ENCODE measurements at places on chromosomes 12 and 14.

GRCh38 chr12:74728006-74728405 lies 190.4 kb downstream of the ATXN7L3B start:
- DNase-seq: no peak

DNA sequence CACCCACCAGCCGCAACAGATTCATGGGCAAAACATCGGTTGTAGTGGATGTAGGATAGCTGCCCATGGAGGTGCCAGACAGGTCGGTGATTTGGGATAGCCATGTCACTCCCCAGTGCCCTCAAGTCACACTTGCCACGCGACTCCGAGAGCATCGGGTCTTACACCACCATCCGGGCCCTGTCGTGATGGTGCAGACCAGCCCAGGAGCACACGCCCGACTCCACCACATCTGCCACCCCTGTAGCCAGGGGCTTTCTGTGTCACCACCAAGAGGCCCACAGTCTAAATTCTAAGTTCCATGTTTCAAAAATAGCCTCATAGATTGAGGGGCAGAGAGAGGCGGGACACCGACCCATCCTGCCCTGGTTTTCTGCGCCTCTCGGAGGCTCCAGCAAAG lies 18.0 kb downstream of the FOXN4 start:
- no peak for DNase-seq

DNA sequence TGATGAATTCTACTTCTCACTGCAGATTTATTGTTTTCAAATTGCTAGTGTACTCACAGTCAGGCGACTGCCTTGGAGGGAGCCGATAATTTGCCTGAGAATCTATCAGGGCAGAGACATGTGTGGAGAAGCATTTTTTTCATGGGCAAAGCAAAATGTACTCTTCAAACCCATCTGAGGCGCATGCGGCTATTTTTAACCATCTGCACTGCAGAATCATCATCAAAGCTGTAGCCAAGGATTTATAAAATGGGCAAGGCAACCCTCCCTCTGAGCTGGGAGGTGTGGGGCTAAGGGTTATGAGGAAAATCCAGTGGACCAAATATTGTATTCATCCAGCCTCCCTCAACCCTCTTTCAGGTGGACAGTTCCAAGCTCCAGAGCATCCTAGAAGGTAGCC lies 37.7 kb downstream of the BEST3 start:
- DNase-seq: no peak

DNA sequence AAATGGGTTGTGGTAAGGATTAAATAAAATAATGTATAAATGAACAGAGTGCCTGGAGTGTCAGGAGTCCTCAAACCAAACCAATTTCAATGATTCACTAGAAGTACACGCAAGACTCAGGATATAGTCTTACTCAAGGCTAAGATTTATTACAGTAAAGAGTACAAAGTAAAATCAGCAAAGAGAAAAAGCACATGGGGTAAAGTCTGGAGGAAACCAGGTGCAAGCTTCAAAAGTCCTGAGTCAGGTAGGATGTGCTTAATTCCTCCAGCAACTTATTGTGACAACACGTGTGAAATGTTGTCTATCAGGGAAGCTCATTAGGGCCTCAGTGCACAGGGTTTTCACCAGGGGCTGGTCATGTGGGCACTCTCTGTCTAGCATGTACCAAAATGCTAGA lies 105.8 kb upstream of the NAP1L1 start:
- no peak for DNase-seq

DNA sequence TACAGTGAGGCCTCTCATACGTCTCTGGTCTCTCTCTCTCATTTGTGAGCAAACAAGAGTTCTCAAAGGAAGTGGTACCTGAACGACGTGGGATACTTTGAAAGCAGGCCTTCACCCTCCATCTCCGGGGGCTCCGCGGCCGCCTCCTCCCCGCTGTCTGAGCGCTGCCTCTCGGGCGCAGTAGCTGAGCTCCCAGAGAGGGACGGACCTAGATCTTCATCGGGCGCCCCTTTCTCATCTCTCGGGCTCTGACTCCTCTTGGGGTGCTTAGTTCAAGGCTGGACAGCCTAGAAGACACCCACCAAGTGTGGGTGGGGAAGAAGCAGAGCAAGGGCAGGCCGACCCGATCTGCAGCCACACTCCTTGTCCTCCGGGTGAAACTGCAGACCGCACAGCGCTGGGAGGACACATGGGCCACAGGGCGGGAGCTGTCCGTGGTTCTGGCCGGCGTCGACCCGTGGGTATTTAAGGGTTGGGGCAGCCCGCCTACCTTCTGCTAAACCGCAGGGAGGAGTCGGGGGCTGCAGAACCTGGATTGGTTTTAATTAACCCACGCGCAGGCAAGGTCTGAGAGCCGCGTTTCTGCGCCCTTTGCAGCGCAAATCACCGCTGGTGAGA lies 92.7 kb downstream of the PAH start:
- no peak for DNase-seq

- DNase-seq: no peak
These were observed 550.9 kb downstream of the CCER1 start for GRCh38 chr12:90404071-90404470.

- no peak for DNase-seq
These were observed 6.1 kb upstream of the KRT74 start for GRCh38 chr12:52579468-52580465.

DNA sequence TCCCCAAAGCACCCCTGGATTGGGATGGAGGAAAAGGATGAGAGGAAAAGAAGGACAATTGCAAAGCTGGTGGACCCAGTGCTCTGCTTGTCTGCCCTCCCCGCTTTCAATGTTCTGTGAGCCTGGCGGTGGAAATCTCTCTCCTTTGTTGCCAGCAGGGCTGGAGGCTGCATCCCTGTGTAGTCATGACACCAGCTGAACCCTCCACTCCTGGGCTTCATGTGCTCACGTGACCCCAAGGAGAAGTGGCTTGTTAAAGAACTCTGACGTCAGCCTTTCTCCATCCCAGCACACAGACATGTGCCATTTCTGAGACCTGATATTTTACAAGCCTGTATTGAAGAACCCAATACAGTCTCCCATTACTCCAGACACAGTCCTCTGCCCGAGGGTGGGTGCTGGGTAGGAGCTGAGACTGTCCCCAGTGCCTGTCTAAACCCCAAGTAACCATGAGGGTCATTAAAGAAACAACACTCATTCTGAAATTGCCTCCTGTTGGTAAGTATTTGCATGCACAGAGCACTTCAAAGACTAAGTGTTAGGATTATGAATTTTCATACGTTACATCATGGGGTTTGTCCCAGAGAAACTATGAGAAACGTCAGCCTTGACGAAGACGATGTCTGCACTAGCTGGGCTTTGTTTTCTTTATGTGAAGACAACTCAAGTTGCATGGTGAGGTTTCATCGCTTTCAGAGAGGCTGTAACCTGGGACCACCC lies 21.7 kb downstream of the GALNT16 start:
- no peak for DNase-seq

DNA sequence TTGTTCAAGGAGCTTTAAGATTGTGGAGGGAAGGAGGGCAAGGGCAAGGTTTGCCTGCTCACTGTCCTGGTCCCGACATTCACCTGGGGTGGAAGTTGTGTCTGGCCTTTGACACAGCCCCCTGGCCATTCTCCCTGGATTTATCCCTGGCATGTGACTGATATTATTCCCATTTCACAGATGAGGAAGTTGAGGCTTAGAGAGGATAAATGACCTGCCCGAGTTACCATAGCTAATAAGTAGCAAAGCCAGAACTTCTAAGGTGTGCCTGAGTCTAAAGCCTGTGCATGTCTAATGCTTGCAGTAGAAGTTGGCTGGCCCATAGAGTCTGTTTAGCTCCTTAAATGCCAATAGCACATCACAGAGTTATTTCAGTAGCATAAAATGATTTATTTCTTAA lies 720 bp upstream of the FGF6 start:
- DNase-seq: no peak

- no peak for DNase-seq
These were observed 26.1 kb downstream of the SERPINA3 start for GRCh38 chr14:94638339-94638738.

- peak; percentile 42 for DNase-seq
These were observed 1.7 kb downstream of the ATF7IP start for GRCh38 chr12:14367040-14367661.

DNA sequence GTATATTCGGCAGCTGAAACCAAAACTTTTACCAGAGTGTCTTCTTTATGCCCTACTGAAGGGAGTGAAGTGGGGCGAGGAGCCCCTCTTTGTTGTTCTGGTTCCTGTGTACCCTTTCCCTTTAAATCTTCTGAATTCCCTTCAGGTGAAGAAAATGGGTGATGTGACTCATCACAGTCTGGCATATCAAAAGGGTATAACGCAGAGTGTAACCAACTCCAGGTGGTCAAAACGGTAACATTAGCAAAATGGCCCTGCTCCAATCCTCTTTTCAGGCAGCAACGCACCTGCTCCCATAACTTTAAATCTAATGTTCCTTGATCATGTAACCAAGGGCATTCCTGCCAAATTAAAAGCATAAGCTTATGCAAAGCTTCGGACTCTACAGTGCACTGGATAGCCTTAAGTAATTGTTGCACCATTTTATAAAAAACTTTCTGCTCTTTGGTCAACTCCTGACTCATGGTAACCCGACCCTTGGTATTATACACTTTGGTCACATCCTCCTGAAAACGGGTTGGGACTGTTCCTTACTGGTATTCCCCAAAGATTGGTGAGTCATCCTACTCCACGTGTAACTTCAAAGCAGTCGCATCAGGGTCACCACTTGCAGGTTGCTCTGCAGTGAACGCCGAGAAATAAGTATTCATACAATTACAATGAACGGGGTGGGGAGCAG lies 83.1 kb downstream of the KCNMB4 start:
- DNase-seq: no peak

GRCh38 chr14:39432619-39433451 lies 602 bp upstream of the FBXO33 start:
- peak; percentile 38 for DNase-seq

DNA sequence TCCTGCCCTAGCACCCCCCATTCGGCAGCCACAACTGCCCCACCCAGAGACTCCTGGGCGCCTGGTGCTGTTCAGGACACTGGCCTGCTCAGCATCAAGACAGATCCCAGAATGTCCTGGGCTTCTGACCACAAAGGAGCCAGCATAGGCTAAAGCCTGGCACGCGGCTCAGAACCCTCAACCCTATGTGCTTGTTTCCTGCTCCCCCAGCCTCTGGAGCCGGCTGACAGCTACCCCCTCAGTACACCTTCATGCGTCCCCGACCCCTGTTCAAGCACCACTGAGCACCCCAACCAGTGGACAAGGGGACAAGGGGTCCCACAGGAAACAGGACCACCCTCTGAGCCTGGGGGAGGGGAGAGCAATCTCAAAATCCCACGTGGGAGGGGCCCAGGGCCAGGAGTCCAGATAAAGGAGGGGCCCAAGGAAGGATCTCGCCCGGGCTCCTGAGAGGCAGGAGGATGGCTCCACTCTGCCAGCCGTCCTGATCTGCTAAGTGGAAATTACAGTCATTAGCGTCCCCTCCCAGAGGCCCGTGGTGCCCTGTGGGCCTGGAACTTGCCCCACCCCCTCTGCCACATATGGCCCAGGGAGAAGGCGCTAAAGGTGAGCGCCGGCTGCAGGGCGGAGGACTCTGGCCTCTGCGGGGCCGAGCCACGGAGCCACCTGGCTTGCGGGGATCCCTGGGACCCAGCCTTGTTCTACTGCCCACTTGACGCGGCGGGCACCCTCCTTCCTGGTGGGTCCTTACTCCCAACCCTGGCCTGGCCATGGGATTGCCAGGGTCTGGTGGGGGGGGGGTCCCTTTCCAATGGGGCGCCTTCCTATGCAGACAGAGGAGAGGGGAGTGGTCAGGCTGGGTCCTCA lies 27.2 kb upstream of the GPR132 start:
- DNase-seq: no peak

- DNase-seq: no peak
These were observed 91.7 kb upstream of the SFSWAP start for GRCh38 chr12:131619106-131619642.

DNA sequence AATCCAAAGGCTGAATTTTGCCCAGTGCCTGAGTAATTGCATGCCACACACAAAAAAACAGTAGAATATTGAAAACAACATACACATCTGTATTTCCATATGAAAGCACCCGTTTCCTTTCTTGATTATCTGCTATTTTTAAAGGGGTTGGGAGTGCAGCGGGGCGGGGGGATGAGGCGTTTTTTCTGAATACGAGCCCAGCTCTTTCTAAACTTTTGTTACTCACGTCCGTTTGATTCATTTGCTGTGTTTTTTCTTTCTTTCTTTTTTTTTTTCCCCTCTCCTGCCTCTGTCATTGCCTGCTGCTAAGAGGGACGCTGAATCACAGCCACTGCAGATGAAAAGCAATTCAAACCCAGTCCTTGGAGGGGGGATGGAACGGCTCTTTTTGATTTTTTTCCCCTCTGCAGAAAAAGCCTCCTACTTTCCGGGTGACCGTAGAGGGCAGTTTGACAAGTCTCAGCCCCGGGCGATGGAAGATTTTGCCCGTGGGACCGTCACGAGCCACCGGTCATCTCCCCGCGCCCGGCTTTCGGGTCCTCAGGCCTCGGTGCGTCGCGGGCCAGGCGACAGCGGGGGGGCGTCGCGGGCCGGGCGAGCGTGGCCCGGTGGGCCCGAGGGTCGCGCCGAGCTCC lies 572 bp upstream of the RASSF8 start:
- DNase-seq: peak; percentile 80

- no peak for DNase-seq
These were observed 126.1 kb downstream of the SMOC1 start for GRCh38 chr14:70005281-70005805.

DNA sequence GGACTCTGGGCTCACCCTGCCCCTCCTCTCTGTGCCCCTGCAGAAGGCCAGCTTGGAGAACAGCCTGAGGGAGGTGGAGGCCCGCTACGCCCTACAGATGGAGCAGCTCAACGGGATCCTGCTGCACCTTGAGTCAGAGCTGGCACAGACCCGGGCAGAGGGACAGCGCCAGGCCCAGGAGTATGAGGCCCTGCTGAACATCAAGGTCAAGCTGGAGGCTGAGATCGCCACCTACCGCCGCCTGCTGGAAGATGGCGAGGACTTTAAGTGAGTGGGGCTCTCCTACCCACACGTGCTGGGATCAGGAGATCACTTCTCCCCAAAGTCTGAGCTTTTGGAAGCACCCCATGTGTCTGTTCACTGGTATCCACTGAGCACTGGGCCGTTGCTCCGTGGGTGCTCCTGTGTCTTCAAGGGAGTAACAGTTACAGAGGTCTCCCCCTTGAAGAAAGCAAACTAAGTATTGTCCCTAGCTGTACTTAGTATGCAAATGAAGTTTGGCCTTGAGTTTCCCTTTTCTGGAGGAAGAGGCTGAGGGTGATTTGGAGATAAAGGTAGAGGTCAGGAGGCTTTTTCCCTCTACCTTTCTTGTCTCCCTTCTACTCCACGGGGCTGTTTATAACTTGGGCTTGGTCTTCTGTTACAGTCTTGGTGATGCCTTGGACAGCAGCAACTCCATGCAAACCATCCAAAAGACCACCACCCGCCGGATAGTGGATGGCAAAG lies 3.3 kb downstream of the KRT18 start:
- no peak for DNase-seq

GRCh38 chr14:78491048-78491447 lies 320.9 kb downstream of the NRXN3 start:
- DNase-seq: no peak

GRCh38 chr12:122349078-122349477 lies 73.4 kb downstream of the CLIP1 start:
- DNase-seq: no peak

Data from kidney capillary endothelial cell (primary cell).